ENCODE measurements at places on chromosomes 7 and 10.

DNA sequence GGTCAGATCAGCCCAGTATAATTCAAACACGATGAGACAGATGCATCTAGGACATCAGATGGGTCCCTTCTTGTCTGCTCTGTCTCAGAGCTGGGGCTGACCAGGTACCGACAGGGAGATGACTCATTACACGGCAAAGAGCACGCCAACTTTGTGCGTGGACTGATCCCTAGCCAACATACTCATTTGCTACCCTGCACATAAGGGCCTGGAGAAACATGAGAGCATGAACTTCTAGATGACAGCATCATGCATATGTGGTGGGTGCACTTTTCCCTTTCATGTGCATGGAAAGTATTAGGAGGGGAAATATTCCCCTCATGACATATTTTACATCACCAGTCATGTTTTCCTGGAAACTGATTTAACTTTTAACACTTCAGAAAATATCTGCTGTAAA, 35.1 kb upstream of the NPVF start:
- no peaks in the 10 kb centered on the region for H3K36me3 ChIP-seq
- DNase-seq = no peak
- H3K27ac ChIP-seq = no peak overlapping the region
- peaks cover 40% of the 10 kb centered on the region for H3K27me3 ChIP-seq

GRCh38 chr10:104614245-104614831, 26.8 kb upstream of the SORCS3 start:
- no peak overlapping the region for H3K27ac ChIP-seq
- no peaks in the 10 kb centered on the region for H3K4me1 ChIP-seq
- no peaks in the 10 kb centered on the region for H3K36me3 ChIP-seq
- no peaks in the 10 kb centered on the region for H3K27me3 ChIP-seq
- DNase-seq = no peak
- H3K4me3 ChIP-seq = no peak overlapping the region

- H3K27me3 ChIP-seq = no peaks in the 10 kb centered on the region
- no peaks in the 10 kb centered on the region for H3K4me1 ChIP-seq
- no peaks in the 10 kb centered on the region for H3K36me3 ChIP-seq
- H3K4me3 ChIP-seq = no peak overlapping the region
Observed at GRCh38 chr10:44552726-44553125, 167.8 kb upstream of the CXCL12 start.

DNA sequence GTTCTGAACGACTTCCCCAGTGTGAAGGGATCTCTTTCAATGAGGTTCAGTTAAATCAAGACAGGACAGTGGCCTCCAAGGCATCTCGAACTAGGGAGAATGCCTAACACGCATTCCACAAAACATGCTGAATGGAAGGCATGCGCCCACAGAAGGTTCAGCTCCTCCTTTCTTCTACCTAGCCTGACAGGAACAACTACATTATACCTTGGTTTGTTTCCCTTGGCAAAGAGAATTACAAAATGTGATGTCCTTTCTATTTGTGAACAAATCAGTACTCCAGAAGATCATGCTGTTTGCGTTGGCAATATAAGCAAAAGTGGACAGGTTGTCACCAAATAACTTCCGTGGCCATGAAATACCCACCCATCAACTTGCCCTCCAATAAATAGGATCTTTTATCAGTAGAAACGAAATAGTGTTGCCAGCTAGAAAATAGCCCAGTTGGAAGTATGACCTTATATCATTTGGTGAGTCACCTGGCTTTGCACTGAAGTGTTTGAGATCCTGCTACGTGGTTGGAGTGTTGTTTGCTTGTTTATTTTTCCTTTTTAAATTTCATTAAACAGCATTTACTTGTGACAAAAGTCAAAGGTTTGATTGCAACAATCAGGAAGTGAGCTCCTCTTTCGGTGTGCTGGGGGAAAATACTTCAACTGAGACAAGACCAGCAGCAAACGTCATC, 117.0 kb upstream of the FAM204A start:
- peaks cover 6% of the 10 kb centered on the region for H3K4me1 ChIP-seq
- no peak overlapping the region for H3K4me3 ChIP-seq
- peaks cover 8% of the 10 kb centered on the region for H3K27me3 ChIP-seq
- DNase-seq = no peak
- H3K27ac ChIP-seq = no peak overlapping the region

- no peak overlapping the region for H3K27ac ChIP-seq
- H3K36me3 ChIP-seq = no peaks in the 10 kb centered on the region
- H3K4me1 ChIP-seq = no peaks in the 10 kb centered on the region
- no peak for DNase-seq
- H3K27me3 ChIP-seq = no peaks in the 10 kb centered on the region
Observed at GRCh38 chr10:128440513-128441160, 314.4 kb upstream of the MKI67 start.

GRCh38 chr10:112634096-112634830, 187.2 kb downstream of the VTI1A start:
- no peaks in the 10 kb centered on the region for H3K36me3 ChIP-seq
- no peaks in the 10 kb centered on the region for H3K27me3 ChIP-seq
- H3K4me1 ChIP-seq = no peaks in the 10 kb centered on the region
- H3K27ac ChIP-seq = no peak overlapping the region
- no peak for DNase-seq

- DNase-seq = no peak
- no peaks in the 10 kb centered on the region for H3K36me3 ChIP-seq
- H3K27me3 ChIP-seq = no peaks in the 10 kb centered on the region
- H3K4me1 ChIP-seq = no peaks in the 10 kb centered on the region
- H3K4me3 ChIP-seq = no peak overlapping the region
Observed at GRCh38 chr10:85604884-85605283, 761.7 kb downstream of the GRID1 start.

GRCh38 chr7:16421333-16422102, at the start of gene CRPPA:
CRPPA (minus strand) TSS chr7:16421538; CDS start chr7:16421322, 216 bp downstream.
- H3K36me3 ChIP-seq = no peaks in the 10 kb centered on the region
- DNase-seq = peak; percentile 84

GRCh38 chr7:1569016-1569415, 816 bp downstream of the PSMG3 start:
- H3K4me1 ChIP-seq = peaks cover 47% of the 10 kb centered on the region
- H3K27me3 ChIP-seq = no peaks in the 10 kb centered on the region
- peak overlapping the region; percentile 95 for H3K27ac ChIP-seq
- H3K36me3 ChIP-seq = peaks cover 18% of the 10 kb centered on the region

GRCh38 chr10:35231646-35232045, 104.7 kb upstream of the CCNY start:
- H3K4me3 ChIP-seq = no peak overlapping the region
- no peaks in the 10 kb centered on the region for H3K4me1 ChIP-seq
- no peak overlapping the region for H3K27ac ChIP-seq
- H3K36me3 ChIP-seq = no peaks in the 10 kb centered on the region
- DNase-seq = no peak
- no peaks in the 10 kb centered on the region for H3K27me3 ChIP-seq

DNA sequence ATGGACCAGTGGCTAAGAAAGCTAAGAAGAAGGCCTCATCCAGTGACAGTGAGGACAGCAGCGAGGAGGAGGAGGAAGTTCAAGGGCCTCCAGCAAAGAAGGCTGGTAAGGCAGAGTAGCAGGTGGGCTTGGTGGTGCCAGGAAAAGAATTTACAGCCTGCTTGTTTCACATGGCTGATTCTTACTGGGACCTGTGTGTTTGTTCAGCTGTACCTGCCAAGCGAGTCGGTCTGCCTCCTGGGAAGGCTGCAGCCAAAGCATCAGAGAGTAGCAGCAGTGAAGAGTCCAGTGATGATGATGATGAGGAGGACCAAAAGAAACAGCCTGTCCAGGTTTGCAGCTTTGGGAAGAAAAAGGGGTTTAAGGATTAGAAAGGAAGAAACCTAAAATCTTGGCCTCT, 5.0 kb downstream of the NOLC1 start:
- H3K4me1 ChIP-seq = peaks cover 24% of the 10 kb centered on the region
- H3K27ac ChIP-seq = no peak overlapping the region
- DNase-seq = no peak
- H3K4me3 ChIP-seq = no peak overlapping the region

DNA sequence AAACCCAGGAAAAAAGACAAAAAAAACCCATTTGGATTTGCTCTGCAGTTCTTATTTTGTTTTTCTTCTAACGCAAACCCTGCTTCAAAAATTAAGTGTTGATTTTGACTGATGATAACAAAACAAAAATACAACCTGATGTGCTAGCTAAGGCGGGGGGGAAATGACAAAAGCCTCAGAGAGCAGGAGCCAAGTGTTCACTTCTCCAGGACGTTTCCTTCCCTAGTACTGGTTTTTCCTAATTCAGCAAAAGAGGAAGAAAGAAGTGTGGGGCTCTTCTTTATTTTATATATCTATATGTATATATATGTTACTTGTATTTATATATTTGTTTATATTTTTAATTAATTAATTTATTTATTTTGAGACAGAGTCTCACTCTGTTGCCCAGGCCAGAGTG, 28.0 kb downstream of the SNX10 start:
- no peak overlapping the region for H3K4me3 ChIP-seq
- peaks cover 5% of the 10 kb centered on the region for H3K4me1 ChIP-seq
- H3K27me3 ChIP-seq = no peaks in the 10 kb centered on the region
- no peaks in the 10 kb centered on the region for H3K36me3 ChIP-seq
- DNase-seq = no peak
- H3K27ac ChIP-seq = no peak overlapping the region

GRCh38 chr10:124213471-124213870, 120.1 kb upstream of the CHST15 start:
- H3K27me3 ChIP-seq = no peaks in the 10 kb centered on the region
- H3K36me3 ChIP-seq = no peaks in the 10 kb centered on the region
- no peak overlapping the region for H3K27ac ChIP-seq
- H3K4me3 ChIP-seq = no peak overlapping the region

GRCh38 chr7:110704225-110704624, 386.7 kb upstream of the LRRN3 start:
- no peak overlapping the region for H3K4me3 ChIP-seq
- no peaks in the 10 kb centered on the region for H3K4me1 ChIP-seq

- no peak overlapping the region for H3K27ac ChIP-seq
- no peaks in the 10 kb centered on the region for H3K27me3 ChIP-seq
- H3K36me3 ChIP-seq = no peaks in the 10 kb centered on the region
- peaks cover 28% of the 10 kb centered on the region for H3K4me1 ChIP-seq
- DNase-seq = no peak
Observed at GRCh38 chr7:55502124-55502857, 70.0 kb downstream of the VOPP1 start.

DNA sequence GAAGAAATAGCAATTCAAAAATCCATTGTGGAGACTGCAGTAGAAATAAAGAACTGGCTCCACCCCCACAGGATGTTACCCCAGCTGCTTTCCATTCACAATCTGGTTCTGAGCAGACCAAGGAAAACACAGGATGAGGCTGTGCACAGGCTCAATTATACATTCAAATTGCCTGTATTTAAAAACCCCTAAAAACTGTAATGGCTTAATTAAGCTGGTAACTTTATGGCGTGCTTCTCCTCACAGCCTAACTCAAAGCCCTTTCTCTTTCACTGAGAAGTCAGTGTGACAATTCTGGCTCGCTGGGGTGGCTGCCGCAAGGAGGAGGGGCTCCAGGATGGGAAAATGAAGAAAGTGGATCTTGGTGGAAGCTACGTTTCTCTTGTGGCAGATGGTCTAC, 1191.1 kb downstream of the SORCS1 start:
- no peaks in the 10 kb centered on the region for H3K36me3 ChIP-seq
- no peak overlapping the region for H3K27ac ChIP-seq
- H3K27me3 ChIP-seq = no peaks in the 10 kb centered on the region
- H3K4me3 ChIP-seq = no peak overlapping the region

DNA sequence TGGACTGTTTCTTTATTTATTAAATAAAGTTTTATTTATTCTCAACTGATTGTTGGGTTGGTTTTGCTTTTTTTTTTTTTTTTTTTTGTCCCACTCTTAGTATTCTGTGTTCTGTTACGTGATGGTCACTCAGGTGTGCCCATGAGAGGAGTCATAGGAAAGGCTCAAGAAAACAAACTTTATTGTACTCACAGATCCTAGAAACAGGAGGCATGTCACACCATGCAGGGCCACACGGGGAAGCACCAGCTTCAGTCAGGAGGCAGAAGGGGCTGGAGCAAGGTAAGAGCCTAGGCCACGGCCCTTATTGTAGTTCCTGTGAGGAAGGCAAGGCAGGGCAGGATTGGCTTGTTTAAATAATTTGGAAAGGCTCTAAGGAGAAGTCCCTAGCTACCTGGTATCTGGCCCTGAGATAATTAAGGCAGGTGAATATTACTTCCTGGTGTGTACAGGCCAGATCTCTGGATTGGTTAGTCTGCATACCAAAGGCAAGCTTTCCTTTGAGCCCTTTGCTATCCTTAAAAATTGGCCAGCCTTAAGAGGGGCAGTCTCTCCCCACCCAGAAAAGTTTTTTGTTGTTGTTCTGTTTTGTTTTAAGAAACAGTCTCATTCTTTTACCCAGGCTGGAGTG, 8.3 kb downstream of the ATOH7 start:
- H3K27me3 ChIP-seq = no peaks in the 10 kb centered on the region
- no peak overlapping the region for H3K4me3 ChIP-seq
- no peaks in the 10 kb centered on the region for H3K36me3 ChIP-seq
- DNase-seq = no peak

DNA sequence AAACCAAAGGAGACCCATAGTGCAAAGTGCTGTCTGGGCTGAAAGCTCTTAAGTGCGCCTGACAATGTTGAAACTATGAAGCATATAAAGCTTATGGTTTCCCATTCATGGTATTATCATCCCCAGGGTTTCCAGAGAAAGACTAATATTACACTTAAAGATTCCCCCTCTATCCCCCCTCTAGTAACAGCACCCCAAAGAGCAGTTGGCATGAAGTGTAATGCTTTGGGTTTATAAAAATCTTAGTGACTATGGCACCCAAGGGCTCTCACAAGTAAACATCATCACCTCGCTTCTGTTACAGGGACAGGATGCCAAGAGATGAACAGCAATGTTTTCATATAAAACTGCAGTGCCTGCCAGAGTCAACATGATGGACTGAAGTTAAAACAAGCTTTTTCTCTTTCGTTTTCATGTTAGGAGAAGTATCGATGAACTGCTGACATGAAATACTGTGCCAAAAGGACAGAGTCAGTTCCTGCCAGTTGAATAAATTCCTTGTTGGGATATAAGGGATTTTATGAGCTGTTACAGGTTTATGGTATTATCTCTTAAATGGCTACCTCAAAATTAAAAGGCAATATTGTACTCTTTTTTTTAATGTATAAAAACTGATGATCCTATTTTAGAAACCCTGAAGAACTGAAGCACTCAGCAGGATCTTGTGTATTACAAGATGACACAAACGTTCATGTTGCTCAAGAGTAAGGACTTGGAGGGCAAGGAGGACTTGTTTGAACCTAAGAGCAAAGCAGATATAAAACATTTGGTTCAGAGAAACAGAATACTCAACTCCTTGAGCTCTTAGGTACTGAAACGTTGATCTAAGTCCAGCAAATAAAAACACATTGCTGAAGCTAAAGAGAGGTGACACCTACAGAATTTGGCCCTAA, 203.7 kb upstream of the IMMP2L start:
- H3K27ac ChIP-seq = no peak overlapping the region
- no peaks in the 10 kb centered on the region for H3K4me1 ChIP-seq
- H3K27me3 ChIP-seq = no peaks in the 10 kb centered on the region
- no peak overlapping the region for H3K4me3 ChIP-seq

- no peak overlapping the region for H3K27ac ChIP-seq
- no peak for DNase-seq
- H3K27me3 ChIP-seq = no peaks in the 10 kb centered on the region
- H3K36me3 ChIP-seq = no peaks in the 10 kb centered on the region
Observed at GRCh38 chr10:49207113-49207512, 18.9 kb upstream of the TMEM273 start.
